ENCODE measurements at places on chromosomes 3 and 15.

DNA sequence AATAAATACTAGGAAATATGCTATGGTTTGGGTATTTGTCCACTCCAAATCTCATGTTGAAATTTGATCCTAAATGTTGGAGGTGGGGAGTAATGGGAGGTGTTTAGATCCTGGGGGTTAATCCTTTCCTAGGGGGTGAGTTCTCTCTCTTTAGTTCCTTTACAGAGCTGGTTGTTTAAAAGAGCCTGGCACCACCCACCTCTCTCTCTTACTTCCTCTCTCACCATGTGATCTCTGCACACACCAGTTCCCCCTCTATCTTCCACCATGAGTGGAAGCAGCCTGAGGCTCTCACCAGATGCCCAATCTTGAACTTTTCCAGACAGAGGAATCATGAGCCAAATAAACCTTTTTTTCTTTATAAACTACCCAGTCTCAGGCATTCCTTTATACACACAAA, 10.5 kb downstream of the SLC24A5 start:
- DNase-seq = no peak

DNA sequence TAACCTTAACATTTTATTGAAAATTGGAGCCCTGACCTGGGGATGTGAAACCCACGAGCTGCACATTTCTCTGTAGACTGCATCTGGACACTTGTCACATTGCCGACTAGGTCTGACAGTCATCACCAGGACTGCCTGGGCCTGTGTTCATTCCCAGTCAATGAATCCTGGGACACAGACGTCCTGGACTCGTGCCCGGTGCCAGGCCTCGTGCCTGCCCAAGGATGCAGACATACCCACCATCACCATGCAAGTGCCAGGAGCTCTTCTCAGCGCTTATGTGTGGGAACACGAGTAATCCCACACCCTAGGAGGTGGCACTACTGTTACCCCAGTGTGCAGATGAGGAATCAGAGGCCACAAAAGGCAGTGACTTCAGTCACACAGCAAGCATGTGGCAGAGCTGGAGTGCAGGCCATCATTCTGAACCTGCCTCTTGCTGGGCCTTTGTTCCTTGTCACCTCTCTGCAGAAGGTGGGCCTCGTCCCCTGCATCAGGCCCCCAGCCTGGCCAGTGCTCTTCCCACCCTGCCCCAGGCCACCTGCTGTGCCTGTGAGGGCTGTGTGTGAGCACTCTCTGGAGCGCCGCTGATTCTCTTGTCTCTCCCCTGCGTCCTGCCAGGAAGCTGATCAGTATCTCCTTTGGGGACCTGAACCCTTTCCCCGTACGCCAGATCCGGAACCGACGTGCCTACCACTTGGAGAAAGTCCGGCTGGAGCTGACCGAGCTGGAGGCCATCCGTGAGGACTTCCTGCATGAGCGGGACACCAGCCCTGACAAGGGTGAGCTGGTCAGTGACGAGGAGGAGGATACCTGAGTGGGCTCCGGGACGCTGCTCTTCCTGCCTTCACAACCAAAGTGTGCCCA, 58.5 kb downstream of the ADAMTS7 start:
- DNase-seq = no peak

- no peak for DNase-seq
Observed at GRCh38 chr3:184145111-184145524, 10.0 kb downstream of the EIF2B5 start.

DNA sequence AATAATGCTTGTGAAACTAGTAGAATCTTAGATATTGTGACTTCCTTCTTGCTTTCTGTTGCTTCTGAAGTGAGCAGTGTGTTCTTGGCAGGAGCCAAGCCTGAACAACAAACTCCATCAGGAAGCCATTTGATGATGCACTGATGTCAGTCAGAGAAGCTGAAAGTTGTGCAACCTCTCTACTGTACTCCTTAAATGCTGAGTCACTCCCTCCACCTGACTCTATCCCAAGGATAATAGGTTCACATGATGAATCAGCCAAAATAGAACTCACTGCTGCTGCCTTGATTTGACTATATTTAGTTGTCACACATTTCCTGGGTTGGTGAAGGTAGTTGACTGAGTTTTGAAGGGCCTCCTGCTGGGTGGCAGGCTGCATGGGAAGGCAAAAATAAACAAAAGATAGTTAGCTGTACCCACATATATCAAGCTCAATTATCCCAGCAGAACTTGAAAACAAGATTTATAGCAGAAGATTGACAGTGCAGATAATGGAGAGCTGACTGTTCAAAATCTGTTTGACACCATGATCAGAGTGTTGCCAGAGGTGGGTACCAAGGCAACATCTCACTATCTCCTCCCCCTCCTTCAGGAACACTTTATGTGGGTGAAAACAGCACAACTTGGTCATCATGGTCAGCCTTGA, 328.4 kb upstream of the DPH6 start:
- DNase-seq = no peak

DNA sequence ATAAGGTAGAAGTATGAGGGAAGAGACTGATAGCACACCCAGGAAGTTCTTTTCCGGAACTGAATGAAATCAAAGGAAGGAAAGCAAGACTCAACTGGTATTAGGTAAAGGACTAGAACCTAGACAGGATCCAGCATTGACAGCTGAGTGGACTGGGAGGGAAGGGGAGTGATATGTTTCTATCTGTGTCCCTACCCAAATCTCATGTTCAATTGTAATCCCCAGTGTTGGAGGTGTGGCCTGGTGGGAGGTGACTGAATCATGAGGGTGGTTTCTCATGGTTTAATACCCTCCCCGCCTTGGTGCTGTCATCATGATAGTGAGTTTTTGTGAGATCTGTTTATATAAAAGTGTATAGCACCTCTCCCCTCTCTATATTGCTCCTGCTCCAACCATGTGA, 415.9 kb upstream of the KCNMB2 start:
- no peak for DNase-seq

DNA sequence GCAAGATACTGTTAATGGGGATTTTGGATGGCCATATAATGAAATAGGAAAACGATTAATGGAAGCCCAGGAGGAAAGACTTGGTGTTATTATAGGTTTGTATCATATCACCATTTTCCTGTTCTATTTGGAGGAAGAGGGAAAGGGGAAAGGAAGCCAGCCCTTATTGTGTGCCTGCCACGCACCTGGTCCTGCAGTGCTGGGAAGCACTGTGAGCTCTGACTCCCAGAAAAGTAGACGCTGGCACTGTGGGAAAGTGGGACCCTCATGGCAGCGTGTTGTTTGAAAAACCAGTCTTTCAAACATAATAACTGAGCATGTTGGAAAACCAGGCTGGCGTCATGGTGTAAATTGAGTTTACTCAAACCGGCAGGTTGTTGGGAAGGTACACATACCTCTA, 22.0 kb downstream of the CGNL1 start:
- DNase-seq = no peak

DNA sequence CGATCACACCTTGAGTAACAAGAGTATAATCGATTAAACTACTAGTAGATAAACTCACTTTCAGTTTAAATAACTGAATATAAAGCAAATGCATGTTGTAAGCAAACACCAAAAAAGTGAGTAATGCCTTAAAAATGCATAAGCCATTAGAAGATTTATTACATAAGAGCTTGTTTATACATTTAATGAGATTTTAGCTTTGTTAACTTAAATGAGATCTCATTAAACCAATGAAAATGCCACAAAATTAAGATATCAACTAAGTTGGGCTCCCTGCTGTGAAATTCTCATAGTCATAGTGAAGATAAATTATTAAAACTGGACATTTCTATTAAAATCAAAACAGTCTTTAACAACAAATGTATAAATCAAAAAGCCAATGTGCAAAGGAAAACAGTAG, 701.2 kb downstream of the NLGN1 start:
- DNase-seq = no peak

Data from neuronal stem cell (in vitro differentiated cells).